ENCODE measurements at places on chromosomes 1 and 21.

DNA sequence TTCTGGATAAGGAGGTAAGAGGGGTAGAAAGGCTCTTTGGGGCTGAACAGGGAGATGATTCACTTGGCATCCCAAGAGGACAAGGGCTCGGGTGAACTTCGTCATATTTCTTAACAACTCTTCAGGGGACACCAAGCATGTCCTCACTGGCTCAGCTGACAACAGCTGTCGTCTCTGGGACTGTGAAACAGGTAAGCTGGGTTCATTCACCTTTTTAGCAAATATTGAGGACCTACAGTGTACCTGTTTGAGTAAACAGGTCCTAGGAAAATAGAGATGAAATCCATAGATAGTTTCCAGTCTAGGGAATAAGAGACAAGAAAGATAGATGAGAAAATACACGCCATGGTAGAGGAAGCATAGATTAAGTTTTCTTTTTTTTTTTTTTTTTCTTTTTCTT, 2.1 kb downstream of the EIF3I start:
- DNase-seq: no peak

DNA sequence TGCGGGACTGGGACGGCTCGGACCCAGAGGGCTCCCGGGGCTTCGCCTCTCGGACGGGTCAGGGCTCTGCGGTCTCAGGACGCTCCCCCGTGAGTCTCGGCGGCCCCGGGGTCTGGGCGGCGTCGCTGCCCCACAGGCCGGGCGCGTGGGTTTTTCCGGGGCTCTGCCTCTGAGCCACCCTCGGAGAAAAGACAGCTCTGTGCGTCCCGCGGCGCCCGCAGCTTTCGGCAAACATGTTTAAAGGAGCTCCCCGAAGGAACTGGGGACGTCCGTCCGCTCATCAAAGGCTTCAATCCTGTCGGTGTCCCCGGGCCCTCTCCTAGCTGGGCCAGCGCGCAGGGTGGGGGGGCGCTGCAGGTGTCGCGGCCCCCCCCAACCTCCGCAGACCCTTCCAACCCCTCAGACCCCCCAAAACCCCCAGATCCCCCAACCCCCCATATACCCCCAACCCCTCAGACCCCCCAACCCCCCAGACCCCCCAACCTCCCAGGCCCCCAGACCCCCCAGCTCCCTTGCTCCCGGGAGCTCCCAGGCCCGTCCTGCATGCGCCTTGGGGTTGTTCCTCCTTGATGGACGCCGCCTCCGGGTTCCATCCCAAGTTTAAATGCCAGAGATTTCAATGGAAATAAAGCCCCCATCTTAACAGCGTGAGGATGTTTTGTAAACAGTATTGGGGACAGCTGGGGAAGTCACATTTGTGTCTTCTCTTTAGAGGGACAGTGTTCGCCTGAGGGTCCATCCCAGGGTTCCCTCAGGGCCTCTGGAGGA, 996 bp upstream of the C1orf159 start:
- DNase-seq: peak; percentile 43

DNA sequence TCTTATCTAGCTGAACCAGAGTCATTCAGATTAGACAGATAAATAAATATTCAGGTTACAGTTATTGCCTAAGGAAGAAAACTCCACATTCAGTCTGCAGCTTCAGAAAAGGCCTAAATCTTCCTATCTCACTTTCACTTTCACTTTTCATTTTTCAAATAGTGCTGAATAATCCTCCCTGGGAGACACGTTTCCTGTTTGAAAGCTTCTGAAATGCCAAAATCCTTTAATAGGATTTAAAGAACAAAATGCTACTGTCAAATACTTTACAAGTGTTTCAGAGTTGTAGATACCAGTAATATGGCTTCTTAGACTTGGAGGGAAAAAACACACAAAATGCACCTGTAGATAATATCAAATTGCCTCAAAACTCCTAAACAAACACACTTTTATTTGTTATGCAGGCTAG, 3.9 kb downstream of the PSMB2 start:
- no peak for DNase-seq

DNA sequence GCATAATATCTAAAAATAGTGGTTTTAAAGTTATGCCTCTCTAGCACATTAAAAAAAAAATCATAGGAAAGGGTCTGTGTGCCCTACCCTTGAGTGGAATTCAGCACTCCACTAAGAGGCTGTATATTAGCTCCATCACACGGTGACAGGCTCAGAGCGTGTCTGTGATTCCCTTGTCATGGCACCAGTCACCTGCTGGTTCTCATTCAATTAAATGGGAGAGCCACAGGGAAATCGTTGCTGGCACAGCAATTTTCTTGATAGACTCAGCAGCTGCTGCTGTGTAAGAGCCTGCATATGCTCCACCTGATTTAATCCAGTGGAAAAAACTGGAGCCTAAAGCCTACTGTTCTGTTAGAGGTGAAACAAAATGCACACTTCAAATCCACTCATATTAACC, 9.5 kb downstream of the ATP6V1G3 start:
- no peak for DNase-seq

DNA sequence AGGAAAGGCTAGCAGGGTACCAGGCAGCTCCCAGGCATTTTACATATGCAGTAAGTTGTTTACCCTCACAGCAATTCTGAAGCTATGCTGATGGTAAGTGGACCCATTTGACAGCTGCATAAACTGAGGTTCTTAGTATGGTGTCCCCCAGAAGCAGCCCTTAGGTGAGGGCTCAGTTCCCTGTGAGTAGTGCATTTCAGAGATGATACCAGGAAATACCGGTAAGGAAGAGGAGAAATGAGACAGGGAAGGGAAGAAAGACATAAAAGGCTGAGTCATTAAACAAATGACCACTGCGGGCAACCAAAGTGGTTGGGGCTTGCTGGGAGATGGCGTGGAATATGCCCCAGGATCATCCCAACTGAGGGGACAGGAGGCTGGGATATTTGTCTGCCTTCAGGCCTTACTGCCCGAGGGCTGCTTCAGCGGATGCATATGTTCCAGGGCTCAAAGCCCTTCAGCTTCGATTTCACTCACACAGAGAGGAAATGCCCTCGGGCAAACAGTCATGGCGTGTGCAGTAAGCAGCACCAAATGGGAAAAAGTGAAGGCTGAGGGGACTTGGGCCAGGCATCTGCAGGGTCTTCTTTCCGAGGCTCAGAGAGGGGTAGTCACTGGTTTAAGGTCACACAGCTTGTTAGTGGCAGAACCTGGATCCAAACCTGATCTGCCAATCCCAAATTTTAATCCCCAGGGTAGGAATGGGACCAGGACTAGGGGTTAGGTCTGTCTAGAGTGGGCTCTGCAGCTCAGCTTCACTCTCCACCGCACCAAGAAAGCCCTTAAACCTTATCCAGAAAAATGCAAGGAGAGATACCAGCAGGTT, 133.7 kb upstream of the RUNX3 start:
- DNase-seq: no peak

DNA sequence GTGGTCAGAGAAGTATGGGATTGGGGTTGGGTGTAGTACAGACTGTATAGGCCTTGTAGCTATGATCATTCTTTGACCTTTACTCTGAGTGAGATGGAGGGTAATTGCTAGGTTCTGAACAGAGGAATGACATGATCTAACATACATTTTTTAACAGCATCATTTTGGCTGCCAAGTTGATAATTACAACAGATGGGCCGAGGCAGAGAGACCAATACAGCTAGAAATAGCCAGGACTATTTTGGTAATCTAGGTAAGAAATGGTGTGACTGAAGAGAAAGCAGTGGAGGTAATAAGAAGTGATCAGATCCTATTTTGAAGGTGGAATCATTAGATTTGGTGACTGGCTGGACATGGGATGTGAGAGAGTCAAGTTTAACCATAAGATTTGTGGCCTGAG, 43.5 kb downstream of the RPAP2 start:
- DNase-seq: no peak

DNA sequence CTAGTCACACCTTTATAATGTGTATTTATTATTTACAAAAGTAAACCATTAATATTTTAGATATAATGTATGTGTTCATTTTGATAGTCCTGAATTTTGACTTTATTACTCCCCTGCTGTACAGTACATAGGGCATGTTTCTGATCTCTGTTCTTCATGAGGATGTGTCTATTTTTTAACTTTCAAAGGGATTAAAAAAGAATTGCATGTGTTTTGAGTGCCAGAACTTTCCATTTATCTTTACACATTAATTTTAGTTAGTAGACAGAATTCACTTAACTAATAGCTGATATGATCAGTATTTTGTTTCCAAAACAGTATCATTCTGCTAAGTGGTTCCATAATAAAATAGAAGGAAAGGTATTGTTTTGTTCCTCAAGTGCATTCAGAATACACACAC, 3.1 kb downstream of the PBX1 start:
- no peak for DNase-seq

DNA sequence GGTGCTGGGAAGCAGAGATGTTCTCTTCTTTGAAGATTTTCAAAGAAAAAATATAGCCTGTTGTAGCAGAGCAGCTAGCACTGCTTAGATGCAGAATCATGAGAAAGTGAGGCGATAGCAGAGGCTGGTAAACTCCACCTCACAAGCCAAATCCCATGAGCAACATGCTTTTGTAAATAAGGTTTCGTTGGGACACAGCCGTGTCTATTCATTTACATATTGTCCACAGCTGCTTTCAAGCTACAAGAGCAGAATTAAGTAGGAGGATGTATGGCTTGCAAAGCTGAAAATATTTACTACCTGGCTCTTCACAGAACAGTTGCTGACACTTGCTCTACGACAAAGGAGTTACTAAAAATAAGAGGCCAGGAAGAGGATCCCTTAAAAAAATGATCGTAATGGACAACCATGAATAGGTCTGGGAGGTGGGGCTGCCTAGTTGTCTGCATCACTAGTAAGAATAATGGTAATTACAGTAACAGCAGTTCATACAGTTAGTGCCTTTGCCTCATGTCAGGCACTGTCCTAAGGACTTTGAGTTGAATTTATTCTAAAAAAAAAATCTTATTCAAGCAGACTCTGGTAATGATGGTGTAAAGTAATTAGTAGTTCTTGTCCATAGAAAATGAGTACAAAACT, 622.0 kb downstream of the KIF26B start:
- DNase-seq: no peak
